Upper lobe of right lung (tissue), 1 donor: ENCODE measurements at places on chromosomes 7 and 10. TPM values are rescaled to one million over a fixed set of nuclear protein-coding genes. Genes with fewer than 3 reads are reported as not detected.

SND1 gene
- total RNA-seq: 150 TPM

LLCFC1 gene
- not detected for total RNA-seq

C10orf120 gene
- total RNA-seq: not detected

SLC13A1 gene
- total RNA-seq: not detected

TCTN3 gene
- total RNA-seq: 29.0 TPM

ELFN1 gene
- total RNA-seq: 4.3 TPM

HOXA1 gene
- 0.75 TPM for total RNA-seq

AKR1C2 gene
- 22.5 TPM for total RNA-seq

MMRN2 gene
- 86.3 TPM for total RNA-seq

DNA sequence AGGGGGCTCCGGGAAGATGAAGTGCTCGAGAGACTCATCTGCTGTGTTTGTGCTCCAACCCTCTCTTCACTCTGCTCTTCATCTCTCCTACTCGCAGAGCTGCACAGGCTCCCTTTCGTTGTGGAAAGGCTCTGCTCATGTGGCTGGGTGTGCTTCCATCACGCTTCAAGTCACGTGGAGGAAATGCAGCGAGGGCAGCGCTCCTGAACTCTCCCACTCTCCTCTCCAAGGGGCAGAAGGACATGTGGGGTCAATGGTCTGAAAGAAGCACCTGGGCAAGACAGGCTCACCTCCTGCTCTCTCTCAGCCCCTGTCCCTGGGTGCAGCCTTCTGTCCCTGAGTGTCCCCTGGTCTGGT lies 72.6 kb downstream of the USP6NL start:
- H3K27ac ChIP-seq: no peak overlapping the region
- no peaks in the 10 kb centered on the region for H3K36me3 ChIP-seq
- H3K27me3 ChIP-seq: no peaks in the 10 kb centered on the region
- H3K4me1 ChIP-seq: no peaks in the 10 kb centered on the region

GRCh38 chr7:1966631-1967200 lies 266.0 kb downstream of the MAD1L1 start:
- peak; percentile 53 for DNase-seq
- H3K27ac ChIP-seq: no peak overlapping the region
- no peak overlapping the region for H3K4me3 ChIP-seq
- H3K36me3 ChIP-seq: no peaks in the 10 kb centered on the region

DNA sequence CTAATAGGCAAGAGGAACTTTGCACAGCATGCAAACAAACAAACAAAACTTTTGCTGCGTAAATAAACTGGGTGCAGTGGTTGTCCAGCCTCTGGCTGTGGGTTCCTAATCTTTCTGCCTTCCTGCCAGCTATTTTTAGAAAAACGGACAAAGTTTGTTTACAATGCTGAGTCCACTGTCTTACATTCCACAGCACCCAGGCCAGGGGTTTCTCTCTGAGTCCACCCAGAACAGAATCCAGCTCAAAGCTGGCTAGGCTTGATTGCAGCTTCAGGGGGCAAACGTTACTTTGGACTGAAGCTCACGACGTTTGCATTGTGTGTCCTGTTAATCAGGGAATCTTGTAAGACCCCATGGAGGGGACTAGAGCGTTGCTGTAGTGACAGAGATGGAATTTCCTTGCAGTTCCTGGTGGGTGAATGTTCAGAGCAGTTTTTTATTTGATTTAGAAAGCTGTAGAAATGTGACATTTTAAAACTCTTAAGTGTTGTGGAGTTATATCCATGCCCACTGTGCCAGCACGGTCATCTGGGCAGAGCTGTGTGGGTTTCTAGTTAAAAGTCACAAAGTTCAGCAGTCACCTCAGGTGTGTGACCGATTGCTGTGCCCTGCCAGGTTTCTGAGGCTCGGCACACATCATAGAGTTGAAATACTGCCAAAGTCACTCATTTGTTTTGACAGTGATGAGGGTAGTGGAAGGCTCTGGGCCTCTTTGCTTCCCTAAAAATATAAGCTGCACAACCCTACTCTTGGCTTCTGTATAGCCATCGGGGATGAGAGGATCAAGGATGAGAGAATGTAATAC lies 247.0 kb downstream of the STK31 start:
- H3K4me1 ChIP-seq: no peaks in the 10 kb centered on the region
- H3K36me3 ChIP-seq: no peaks in the 10 kb centered on the region
- no peaks in the 10 kb centered on the region for H3K27me3 ChIP-seq
- no peak overlapping the region for H3K27ac ChIP-seq
- H3K4me3 ChIP-seq: no peak overlapping the region
- DNase-seq: no peak

DNA sequence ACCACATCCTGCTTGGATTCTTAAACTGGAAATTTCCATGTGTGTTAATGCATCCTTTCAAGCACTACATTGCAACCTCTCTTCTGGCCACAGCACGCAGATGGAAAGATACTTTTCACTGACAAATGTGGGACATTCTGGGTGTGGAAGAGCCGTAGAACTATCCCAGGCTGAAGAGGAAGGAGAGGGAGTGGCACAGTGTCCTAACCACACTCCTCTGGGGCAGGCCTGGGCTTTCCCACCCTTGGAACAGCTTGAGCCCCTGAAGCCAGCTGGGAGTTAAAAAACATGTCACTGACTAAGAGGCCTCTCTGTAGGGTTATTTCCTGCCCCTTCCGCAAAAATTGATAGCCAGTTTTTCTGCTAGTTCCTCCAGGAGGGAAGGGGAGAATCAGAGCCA lies 34.0 kb upstream of the DNMBP start:
- no peak for DNase-seq
- no peaks in the 10 kb centered on the region for H3K36me3 ChIP-seq
- no peak overlapping the region for H3K27ac ChIP-seq
- H3K4me3 ChIP-seq: no peak overlapping the region
- H3K27me3 ChIP-seq: no peaks in the 10 kb centered on the region

DNA sequence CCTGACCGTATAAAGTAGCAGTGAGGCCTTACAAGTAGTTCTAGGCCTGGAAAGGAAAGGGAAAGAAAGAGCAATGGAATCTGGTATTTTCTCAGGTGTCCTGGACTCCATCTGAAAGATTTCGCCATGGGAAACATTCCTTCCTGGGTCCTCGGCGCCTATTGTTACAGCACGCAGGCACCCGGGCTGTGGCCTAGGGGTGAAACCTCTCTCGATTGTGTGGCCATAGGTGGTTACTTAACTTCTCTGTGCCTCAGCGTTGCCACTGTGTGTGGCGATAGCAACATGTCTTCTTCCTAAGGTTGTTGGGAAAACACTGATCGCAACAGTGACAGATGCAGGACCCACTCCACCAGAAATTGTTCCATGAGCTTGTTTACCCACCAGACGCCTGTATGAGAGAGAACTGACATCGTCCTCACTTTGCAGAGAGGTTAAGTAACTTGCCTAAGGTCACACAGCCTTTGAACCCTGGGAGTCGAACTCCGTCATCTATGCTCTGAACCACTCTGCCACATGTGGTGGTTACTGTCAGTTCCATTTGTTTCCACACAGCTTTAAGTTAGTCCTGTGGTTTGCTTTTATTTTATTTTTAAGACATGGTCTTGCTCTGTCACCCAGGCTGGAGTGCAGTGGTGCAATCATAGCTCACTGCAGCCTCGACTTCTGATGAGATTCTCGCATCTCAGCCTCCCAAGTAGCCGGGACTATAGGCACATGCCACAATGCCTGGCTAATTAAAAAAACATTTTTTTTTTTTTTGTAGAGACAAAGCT lies 73.4 kb downstream of the LHPP start:
- H3K36me3 ChIP-seq: no peaks in the 10 kb centered on the region
- H3K27ac ChIP-seq: no peak overlapping the region
- no peak for DNase-seq
- no peaks in the 10 kb centered on the region for H3K27me3 ChIP-seq
- H3K4me1 ChIP-seq: peaks cover 3% of the 10 kb centered on the region

- no peaks in the 10 kb centered on the region for H3K36me3 ChIP-seq
- no peaks in the 10 kb centered on the region for H3K4me1 ChIP-seq
- H3K27ac ChIP-seq: no peak overlapping the region
Measured at GRCh38 chr10:131744346-131744745, 156.5 kb upstream of the PPP2R2D start.

GRCh38 chr10:33189363-33189762 lies 145.1 kb downstream of the NRP1 start:
- H3K4me3 ChIP-seq: no peak overlapping the region
- peaks cover 15% of the 10 kb centered on the region for H3K4me1 ChIP-seq
- DNase-seq: no peak
- H3K36me3 ChIP-seq: peaks cover 52% of the 10 kb centered on the region
- no peaks in the 10 kb centered on the region for H3K27me3 ChIP-seq
- no peak overlapping the region for H3K27ac ChIP-seq

DNA sequence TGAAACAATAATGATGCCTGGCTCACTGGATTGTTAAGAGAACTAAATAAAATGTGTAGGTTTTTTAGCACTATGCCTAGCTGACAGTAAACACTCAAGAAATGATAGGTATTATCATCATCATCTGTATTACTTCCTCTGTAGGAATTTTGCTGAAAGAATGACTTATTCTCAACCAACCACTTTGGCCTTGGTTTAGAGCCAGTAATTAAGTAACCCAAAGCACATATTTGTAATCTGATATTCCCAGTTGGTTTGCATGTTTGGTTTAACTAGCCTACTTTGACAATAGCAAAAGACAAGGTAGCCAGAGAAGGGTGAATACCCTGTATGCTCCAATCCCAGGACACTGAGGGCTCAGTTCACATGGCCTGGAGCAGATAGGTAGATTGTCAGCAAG lies 34.4 kb downstream of the BCAP29 start:
- H3K36me3 ChIP-seq: peaks cover 47% of the 10 kb centered on the region
- H3K4me3 ChIP-seq: no peak overlapping the region
- no peak for DNase-seq
- H3K4me1 ChIP-seq: no peaks in the 10 kb centered on the region

- H3K27me3 ChIP-seq: no peaks in the 10 kb centered on the region
- no peaks in the 10 kb centered on the region for H3K4me1 ChIP-seq
- H3K36me3 ChIP-seq: no peaks in the 10 kb centered on the region
- H3K4me3 ChIP-seq: no peak overlapping the region
- DNase-seq: no peak
Measured at GRCh38 chr7:115019882-115020605, 98.2 kb downstream of the MDFIC start.

DNA sequence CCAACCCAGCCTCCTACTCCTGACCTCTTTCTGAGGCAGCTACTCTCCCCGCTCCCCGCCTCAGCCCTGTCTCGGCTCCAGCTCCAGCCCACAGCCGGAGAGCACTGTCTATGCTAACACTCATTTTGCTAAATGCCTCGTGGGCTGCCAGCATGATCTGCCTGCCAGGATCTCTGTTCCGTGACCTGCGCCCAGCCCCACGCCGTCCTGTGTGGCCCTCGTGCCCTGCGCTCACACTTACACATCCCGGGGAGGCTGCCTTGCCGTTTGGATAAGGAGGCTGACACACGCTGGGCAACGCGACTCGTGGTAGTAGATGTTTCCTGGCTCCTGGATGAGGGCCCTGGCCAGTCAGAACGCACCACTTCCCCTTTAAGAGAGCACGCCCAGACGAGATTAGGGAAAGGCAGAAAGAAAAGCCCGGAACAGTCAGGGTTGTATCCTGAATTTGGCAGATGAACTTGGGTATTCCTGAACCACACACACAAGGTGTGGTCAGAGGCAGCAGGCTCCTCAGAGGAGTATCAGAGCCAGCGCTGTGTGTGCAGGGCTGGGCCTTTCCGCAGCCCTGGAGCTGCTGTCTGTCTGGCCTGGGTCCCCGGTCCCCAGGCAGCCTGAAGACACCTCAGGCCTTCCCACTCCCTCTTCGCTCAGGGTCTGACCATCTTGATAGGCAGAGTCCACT lies 97.7 kb upstream of the EFCAB10 start:
- H3K36me3 ChIP-seq: no peaks in the 10 kb centered on the region
- peak; percentile 82 for DNase-seq
- H3K27ac ChIP-seq: peak overlapping the region; percentile 63
- H3K4me3 ChIP-seq: peak overlapping the region; percentile 46
- H3K27me3 ChIP-seq: no peaks in the 10 kb centered on the region

GRCh38 chr10:90318659-90319058 lies 539.2 kb downstream of the HTR7 start:
- H3K27me3 ChIP-seq: no peaks in the 10 kb centered on the region
- H3K4me3 ChIP-seq: no peak overlapping the region
- H3K36me3 ChIP-seq: no peaks in the 10 kb centered on the region
- no peak overlapping the region for H3K27ac ChIP-seq
- DNase-seq: no peak

DNA sequence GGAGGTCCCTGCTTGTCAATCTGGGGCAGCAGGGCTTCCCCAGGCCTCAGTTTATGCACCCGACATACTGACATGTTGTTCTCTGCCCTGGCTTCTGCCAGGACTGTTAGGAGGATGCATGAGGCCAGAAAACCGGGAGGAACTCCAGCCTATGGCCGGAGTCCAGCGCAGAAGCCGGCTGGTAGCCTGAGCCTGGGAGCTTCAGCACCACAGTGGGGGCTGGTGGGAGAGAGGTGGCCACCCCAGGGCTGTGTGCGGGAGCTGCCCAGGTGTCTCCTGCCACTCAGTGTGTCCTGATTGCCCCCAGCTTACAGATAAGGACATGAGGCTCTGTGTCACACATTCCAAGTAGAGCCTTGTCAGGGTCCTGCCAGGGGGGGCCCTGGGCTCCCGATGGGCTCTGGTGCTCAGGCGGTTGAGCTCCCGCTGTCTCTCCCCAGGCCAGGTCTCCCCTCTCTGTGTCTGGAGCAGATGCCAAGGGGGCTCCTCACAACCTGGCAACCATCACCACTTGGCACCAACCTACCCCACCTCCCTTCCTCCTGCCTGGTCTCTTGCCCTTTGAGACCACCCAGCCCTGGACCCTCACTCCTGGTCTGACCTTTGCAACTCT lies 32.3 kb downstream of the PPIF start:
- no peak overlapping the region for H3K4me3 ChIP-seq
- H3K4me1 ChIP-seq: peaks cover 26% of the 10 kb centered on the region
- H3K27me3 ChIP-seq: no peaks in the 10 kb centered on the region
- peak overlapping the region; percentile 74 for H3K27ac ChIP-seq
- no peaks in the 10 kb centered on the region for H3K36me3 ChIP-seq
